ENCODE measurements at places on chromosomes 6 and 20.

DNA sequence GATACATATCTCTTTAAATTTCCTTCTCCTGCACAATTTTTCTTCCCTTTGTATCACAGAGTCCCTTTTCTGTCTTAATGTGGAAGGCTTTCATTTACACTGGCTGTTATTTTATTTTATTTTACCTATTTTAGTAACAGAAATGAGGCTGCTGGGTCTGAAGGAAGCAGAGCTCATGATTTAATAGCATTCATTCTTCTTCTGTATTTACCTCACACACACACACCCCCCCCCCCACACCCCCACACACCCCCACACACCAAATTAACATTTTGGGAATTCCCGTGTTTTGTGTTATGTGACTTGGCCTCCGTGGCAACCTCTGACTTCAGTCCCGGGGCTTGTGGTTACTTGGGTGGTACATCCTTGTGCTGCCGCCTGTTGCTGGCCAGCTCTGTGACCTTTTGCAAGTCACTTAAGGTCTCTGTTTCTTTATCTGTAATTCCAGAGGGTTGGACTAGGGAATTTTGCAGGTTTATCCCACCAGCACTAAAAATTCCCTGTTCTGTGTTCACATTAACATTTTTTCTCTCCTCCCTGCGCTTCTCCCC is 108.8 kb downstream of the TIAM2 start:
- DNase-seq = no peak

GRCh38 chr6:1312203-1312472 is 240 bp downstream of the FOXQ1 start:
- no peak for DNase-seq

DNA sequence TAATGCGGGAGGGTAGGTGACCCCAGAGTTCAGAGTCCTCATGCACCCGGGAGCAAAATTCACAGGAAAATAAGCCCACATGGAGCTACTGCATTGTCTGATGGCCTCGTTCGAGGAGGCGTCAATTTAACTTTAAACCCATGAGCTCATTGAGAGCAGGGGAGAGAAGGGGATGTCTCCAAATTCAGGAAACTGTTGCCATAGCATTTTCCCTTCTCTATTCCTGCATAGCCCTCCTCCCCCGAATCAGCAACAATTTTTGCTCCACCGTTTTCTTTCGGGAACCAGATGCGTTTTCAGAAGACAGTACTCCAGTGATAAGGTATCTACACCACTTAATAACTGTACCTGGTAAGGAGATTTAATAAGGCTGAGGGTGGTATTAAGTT is 324 bp upstream of the LAMP5 start:
- no peak for DNase-seq

DNA sequence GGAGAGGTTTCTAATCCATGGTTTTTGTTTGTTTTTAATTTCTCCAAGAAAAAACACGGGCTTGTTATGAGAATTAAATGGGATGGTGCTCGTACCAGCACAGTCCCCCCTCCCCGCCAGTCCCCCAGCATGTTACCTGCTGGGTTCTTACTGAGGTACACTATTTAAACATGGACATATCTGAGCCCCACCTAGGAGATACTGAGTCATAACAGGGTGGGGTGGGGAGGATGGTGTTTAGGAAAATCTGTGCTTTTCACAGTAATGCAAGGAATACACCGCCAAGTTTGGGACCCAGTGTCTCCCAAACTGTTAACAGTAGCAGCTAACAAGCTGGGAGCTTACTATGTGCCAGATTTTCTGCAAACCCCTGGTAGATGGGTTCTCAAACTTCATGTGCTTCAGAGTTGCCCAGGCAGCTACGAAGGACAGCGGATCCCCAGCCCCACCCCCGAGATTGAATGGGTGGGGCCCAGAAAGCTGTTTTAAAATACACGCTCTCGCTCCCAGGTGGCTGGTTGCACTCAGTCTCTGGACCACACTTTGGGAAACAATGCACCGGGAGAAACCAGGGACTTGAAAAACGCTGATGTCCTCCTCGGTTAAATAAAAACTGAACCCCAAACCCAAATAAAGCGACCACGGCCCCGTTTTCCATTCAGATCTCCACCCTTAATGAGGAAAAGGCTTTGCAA is 995 bp downstream of the ZFP64 start:
- peak; percentile 49 for DNase-seq

DNA sequence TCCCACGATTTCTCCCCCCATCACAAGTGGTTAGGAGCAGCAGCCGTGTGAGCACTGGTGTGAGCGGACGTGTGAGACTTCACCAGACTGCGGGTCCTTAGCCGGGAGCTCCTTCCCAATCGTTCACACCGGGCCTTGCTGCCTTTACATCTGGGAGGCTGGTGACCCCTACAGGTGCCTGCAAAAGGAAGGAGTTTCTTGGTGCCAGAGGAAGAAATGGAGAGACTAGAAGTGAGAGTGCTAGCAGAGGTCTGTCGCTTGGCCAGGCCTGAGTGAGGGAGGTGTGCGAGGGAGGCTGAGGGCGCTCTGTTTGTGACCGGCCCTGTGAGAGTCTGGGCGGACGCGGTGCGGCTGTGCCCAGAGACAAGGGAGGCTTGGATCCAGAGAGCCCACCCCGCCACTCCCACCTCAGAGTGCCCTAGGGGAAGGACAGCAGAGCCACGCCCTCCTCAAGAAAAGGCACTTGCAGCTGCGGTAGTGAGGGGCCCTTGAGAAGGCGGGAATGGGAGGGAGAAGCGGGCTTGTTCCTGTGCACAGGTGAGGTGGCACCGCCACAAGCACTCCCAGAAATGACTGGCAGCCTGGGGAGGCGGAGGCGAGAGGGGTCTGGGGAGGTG is 10.0 kb upstream of the ARMC2 start:
- peak; percentile 44 for DNase-seq

- DNase-seq = no peak
These were observed 118.5 kb downstream of the GFRAL start for GRCh38 chr6:55445648-55446204.

DNA sequence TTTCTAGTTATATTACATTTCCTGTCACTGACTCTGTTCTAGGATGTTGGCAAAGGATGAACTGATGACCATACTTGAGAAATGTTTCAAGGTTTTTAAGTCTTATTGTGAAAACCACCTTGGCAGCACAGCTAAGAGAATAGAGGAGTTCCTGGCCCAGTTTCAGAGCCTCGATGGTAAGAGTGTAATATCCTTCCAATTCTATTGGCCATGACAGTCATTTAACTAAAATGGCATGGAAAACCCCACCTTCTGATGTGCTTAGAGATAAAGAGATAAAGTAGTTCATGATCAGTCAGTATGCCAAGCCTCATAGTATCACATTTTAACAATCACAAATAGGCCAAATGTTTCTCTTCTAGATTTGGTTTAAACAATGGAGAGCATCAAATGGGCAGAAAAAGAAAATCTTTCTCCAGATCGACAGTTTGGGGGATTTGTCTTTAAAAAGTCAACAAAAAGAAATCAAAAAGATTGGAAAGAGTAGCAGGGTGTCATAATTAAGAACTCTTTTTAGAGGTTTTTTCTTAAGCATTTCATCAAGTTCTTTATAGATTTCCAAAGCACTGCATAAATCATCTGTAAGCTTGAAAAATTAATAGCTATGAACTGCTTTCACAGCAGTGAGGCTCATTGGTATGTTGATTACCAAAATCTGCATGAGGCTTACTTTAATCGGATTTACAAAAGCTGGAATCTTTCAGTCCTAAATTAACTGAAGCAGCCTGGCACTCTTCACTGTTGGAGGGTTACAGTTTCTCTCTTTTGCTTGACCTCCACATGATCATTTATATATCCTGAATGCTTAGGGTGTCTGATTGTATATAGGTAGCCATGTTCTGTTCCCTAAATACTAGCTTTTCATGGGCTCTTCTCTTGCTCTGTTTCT is 48.7 kb downstream of the AKIRIN2 start:
- no peak for DNase-seq

DNA sequence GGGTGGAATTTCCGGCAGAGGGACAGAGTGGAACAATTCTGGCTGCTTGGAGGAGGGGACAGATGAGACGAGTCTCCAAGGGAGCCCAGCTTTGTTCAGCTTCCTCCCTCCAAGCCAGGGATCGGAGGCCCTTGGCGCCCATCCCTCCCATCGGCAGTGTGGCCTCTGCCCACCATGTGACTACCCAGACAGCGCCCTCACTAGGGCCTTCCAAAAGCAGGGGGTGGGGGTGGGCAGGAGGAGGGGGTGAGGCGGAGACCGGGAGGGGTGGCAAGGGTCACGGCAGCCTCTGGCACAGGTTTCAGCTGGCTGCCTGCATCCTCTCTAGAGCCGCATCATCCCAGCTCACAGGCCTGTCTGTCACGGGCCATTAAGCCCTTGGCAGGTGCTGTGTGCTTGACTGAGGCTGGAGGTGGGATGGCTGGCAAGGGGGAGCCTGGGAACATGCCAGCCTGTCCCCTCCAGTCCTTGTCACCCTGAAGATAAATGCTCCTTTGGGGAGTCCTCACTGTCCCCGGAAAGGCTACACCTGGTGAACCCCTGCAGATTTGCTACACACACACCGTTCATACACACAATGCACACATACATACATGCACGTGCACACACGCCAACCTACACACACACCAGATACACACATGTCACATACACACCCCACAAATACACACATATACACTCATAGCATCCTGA is 6.2 kb upstream of the FGD2 start:
- no peak for DNase-seq

- DNase-seq = no peak
These were observed 30.9 kb upstream of the AVP start for GRCh38 chr20:3115190-3116107.

DNA sequence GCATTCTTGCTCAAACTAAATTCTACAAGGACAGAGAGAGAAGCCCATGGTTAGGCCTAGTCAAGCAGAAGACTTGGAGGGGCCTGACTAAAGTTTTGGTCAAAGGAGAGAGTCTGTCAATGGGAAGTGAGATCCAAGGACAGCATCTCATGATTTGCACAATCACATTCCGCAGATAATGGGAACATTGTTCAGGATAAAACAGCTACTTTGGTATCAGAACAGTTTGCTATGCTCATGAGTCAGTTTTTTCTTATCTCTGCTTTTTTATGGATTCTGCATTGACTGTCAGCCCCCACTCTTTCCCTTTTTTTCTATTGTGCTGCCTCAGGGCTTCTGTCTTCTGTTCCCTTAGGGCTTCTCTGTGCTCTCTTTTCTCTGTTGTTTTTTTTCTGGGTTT is 28.6 kb downstream of the AKAP7 start:
- no peak for DNase-seq

DNA sequence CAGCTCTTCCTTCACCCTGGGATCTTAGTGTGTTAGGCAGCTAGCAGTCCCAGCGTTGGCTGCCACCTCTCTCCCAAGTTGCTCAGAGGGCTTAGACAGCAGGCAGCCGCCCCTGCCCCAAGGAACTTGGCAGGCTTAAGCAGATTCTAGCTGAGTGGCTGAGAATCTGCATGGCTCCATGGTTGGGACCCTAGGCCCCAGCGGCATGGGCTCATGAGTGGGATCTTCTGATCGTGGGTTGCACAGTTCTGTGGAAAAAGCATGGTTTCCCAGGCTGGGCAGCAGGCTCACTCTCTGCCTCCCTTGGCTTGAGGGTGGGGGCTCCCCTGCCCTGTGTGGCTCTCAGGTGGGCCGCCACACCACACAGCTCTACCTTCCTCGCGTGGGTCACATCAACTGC is 1624.9 kb downstream of the GRIK2 start:
- DNase-seq = no peak

- no peak for DNase-seq
These were observed 157.7 kb downstream of the VEGFA start for GRCh38 chr6:43927532-43928210.

DNA sequence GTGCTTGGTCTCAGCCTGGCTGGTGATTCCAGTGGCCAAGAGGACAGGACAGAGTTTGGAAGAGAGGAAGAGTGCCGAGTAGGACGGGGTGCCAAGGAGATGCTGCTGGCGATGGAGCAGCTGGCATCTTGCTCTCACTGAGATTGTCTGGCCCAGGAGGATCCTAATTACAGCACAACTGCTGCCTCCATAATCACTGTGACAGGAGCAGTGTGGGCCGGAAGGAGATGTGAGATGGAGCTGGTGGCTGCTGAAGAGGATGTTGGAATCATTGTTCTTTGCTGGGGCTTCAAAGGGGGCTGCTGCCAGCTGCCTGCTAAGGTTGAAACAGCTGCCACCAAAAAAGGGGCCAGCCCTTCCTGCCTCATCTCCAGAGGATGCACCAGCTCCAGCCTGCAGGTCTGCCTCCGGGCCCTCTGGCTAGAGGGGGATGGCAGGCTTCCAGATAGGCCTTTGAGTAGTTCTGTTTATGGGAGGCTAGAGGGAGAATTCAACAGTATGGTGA is 214.4 kb downstream of the RNF144B start:
- DNase-seq = no peak

- DNase-seq = peak; percentile 67
These were observed 7.3 kb downstream of the VWA7 start for GRCh38 chr6:31769684-31770371.

DNA sequence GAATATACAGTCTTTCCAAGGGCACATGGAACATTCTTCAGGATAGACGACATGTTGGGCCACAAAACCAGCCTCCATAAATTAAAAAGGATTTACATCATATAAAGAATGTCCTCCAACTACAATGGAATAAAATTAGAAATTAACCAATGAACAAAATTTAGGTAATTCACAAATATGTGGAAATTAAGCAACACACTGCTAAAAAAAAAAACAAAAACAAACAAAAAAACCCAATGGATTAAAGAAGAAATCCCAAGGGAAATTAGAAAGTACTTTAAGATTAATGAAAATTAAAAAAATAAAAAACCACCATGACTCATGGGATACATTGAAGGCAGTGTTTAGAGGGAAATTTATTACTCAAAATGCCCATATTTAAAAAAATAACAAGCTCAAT is 21.4 kb upstream of the NT5E start:
- DNase-seq = no peak

DNA sequence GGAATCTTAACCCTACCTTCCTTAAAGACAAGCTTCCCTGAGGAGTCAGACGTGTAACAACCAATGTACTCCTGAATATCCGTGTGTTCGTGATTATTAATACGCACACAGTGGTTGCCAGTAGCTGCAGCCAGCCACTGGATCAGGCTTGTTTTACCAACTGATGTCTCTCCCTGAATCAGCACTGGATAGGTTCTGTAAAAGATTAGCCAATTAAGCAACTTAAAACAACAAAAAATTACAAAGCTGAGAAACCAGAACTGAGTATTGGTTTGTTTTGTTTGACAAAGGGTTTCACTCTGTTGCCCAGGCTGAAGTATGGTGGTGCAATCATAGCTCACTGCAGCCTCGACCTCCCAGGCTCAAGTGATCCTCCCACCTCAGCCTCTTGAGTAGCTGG is 69.3 kb downstream of the MDN1 start:
- no peak for DNase-seq

DNA sequence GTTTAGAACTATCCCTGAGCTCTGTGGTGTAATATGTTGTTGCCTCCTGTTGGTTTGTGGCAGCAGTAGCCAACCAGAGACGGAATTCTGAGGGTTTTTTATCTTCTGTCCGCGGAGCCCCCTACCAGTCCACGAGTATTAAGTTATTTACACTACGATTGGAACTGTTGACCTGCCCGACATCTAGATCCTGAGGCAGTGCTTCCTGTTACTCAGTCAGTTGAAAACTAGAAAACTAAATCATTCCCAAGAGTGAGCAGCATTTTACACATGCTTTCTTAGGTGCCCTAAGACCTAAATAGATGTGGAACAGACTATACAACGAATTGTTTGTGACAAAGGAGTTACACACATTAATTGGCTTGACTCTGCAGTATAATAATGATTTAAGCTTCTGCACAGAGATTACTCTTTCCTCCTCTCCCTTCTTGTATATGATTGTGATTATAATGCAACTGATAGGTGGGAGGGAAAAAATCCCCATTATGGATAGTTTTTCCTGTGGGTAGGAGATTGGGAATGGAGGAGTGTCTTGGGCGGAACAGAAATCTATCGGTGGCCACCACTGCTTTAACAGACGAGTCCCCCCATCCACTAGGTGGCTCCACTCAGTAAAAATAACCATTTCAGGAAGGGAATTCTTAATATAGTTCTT is 1.7 kb downstream of the LOC128125822 start:
- no peak for DNase-seq
